ENCODE measurements at places on chromosomes 1 and 21. TPM values are rescaled to one million over a fixed set of nuclear protein-coding genes. Genes with fewer than 3 reads are reported as not detected.

- no peak for DNase-seq
Measured at GRCh38 chr21:37281993-37282392, 14.9 kb upstream of the VPS26C start.

Gene TRNAU1AP
- total RNA-seq = 23.9 TPM

- no peak for DNase-seq
Measured at GRCh38 chr1:77350012-77350770, 68.4 kb downstream of the AK5 start.

Gene UBXN10
- total RNA-seq = 3.1 TPM

DNA sequence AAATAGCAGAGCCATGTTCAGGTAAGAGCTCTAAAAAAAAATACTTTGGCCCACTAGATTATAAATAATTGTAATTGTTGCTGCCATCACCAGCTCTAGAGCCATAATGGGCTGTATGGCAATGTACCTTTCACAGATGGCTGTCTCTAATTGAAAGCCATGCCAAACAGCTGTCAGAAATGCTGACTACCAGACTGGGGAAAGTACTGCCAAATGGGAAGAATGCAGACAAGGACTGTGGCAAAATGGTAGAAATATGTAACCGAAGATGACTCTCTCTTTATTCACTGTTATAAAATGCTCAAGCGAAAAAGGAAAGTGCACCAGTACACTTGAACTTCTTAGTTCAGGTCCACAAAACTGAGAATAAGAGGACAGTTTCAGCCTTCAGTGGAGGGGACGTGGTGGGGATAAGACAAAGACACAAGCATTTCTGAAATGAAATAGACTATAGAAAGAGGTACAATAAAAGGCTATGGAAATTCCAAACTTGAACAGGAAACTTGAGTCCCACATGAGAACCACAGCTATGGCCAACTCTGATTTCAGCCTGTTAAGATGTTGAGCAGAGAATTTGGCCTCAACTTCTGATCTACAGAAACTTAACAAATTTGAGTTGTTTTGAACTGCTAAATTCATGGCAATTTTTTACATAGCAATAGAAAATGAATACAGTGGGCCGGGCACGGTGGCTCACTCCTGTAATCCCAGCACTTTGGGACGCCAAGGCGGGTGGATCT, 46.5 kb upstream of the LPGAT1 start:
- no peak for DNase-seq

DNA sequence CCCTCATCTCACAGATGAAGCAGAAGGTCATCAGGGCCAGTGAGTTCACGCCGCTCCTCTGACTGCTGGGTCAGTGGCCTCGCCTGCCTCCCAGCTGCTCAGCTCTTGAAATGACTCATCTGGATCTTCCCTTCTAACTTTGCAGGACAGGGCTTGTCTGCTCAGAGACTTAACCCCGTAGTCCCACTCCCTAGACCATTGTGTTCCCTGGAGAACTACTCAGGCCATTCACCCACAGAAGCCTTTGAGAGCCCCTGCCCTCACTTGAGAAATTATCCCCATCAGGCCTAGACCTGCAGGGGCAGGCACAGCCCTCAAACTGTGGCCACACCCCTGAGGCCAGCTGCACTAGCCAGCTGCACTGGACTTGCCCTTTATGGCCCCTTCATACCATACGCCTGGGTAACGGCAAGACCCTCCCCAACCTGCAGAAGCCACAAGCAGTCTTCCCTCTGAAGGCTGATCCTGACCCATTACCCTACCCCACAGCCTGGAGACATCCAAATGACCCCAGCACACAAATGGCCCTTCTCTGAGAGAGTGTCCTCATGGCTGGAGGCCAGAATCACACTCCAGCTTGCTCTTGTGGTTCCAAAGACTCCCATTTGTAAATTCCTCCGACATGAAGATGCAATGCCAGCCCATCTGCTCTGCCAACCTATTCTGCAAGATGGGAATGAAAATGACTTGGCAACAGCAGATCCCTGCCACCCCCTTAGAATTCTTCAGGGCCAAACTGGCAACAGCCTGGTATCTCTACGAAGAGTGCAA, 33.2 kb downstream of the RCSD1 start:
- DNase-seq = no peak

- DNase-seq = no peak
Measured at GRCh38 chr1:113913887-113914664, 8.9 kb downstream of the DCLRE1B start.

Gene RSBN1
- total RNA-seq = 4.2 TPM

- no peak for DNase-seq
Measured at GRCh38 chr1:9200441-9200840, 34.1 kb upstream of the H6PD start.

DNA sequence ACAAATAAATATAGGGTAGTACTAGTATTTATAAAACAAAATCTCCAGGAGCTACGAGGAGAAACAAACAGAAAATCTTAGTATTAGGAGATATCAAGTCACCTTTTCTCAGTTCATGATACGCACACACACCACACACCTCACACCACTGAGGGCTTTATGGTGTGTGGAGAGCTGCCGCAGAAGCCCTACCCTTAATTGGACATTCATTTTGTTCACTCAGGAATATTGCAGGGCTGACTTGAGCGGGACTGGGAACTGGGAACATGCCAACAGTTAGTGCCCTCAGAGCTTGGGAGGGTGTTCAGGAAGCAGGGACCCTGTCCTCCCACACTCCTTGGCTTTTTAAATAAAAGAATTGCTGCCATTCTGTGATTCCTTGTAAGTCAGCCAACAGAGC, 386.8 kb downstream of the RYR2 start:
- DNase-seq = no peak

Gene TPRG1L
- 43.1 TPM for total RNA-seq

- DNase-seq = no peak
Measured at GRCh38 chr1:230400007-230400344, 26.2 kb downstream of the PGBD5 start.

Data from HT-29 (cell line).